Activated naive CD4-positive, alpha-beta T cell treated with anti-CD3 and anti-CD28 coated beads, Interleukin-2, amount 10 ng/mL, durations not matched to agents 7 days and 5 days (primary cell): ENCODE measurements at places on chromosomes 3 and 15.

- no peak for DNase-seq
Measured at GRCh38 chr3:117761703-117762620, 1052.4 kb downstream of the TUSC7 start.

DNA sequence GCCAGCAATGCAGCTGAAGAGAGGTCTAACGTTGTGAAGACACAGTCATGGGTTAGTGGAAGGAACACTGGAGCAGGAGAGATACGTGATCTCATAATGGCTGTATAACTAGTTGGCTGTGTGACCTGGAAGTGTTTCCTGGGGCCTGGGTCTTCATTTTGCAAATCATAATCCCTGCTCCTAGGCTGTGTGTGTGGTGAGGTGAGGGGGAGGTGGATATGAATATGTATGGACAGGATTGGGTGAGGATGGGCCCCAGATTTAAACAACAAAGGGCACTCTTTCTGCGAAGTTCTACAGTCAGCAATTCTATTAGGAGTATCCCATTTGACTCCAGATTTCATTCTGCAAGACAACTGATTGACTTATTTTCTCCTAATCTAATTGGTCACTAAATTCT is 41.3 kb downstream of the ANKRD28 start:
- no peak for DNase-seq

DNA sequence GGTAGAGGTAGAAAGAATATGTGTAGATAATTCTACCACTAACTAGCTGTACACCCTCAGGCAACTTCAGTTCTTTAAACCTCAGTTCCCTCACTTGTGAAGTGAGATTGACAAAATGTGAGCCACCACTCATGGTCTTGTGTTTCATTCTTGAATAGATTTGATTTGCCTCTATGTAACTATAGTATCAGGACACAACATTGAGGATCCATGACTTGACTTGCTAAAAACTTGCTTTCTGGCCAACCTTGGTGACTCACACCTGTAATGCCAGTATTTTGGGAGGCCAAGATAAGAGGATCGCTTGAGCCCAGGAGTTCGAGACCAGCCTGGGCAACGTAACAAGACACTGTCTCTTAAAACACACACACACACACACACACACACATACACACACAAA is 115.8 kb upstream of the FLNB start:
- DNase-seq, result no peak

DNA sequence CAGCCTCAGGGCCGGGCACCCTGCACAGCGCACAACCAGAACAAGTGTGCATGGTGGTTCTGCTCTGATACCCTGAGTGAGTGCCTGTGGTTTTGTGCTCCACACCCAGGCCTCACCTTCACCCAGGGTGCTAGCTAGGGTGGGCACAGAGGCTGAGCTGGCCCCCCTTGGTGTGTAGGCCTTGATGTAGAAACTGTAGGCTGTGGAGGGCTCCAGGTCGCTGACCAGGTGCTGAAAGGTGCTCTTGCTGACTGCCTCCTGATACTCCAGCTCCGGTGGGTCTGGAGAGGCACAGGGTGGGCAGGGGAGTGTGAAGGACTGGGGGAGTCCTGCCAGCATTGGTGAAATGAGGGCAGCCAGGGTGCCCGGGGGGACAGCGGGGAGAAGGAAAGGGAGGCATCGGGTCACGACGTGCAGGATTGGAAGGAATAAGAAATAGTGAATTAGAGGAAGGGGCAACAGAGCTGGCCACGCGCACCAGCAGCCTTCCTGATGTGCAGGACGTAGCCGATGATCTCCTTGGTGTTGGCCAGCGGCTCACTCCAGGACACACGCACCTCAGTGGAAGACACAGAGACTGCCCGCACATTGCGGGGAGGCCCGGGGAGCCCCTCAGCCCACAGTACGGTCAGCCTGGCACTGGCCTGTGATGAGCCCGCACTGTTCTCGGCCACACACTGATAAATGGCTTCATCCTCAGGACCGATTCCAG is 26.6 kb downstream of the RNU5B-1 start:
- DNase-seq, result no peak

GRCh38 chr15:101288905-101289513 is 6.0 kb downstream of the SNRPA1 start:
- DNase-seq, result no peak

GRCh38 chr15:73753250-73754130 is at the start of gene INSYN1:
INSYN1 (minus strand) TSS chr15:73753351; CDS start chr15:73751130, 2,221 bp downstream.
- DNase-seq, result no peak

GRCh38 chr15:29887721-29888120 is 65.5 kb upstream of the TJP1 start:
- no peak for DNase-seq

DNA sequence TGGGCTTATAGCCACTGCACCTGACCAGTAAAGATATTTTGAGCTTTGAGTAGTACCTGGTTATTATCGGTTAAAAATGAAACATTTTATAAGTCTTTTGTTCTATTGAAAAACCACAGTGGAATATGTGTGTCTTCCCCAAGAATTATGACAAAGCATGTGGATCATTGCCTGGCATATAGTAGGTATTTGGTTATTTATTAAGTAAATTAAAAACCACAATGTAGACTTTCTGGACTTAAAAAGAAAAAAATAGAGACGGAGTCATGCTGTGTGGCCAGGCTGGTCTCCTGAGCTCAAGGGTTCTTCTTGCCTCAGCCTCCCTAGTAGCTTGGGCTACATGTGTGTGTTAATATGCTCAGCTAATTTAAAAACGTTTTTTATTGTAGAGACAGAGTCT is 43.5 kb downstream of the UBE2E2 start:
- DNase-seq, result no peak

- DNase-seq, result no peak
Measured at GRCh38 chr15:20348900-20349773, 192.5 kb downstream of the GOLGA6L6 start.

DNA sequence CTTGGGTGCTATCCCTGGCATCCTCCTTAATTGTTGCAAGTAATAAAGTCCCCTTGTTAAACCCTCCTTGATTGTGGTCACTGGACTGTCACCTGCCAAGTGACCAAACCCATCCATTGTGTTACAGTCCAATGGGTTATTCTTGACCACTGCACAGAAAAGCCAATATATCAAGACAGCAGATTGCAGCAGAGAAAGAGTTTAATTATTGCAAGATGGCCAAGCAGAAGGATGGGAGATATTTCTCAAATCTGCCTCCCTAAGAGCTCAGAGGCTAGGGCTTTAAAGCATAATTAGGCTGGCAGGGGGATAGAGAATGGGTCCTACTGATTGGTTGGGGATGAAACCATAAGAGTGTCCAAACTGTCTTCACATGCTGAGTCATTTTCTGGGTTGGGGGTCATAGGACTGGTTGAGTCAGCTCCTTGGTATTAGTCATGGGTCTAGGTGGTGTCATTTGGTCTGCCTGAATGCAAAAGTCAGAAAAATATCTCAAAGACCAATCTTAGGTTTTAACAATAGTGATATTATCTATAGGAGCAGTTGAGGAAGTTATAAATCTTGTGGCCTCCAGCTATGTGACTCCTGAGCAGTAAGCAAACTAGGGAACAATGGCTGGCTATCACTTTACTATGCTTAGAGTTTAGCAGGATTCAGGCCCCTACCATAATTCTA is 19.1 kb upstream of the XYLB start:
- DNase-seq, result no peak

GRCh38 chr3:106830334-106830733 is 546.9 kb upstream of the CCDC54 start:
- no peak for DNase-seq

DNA sequence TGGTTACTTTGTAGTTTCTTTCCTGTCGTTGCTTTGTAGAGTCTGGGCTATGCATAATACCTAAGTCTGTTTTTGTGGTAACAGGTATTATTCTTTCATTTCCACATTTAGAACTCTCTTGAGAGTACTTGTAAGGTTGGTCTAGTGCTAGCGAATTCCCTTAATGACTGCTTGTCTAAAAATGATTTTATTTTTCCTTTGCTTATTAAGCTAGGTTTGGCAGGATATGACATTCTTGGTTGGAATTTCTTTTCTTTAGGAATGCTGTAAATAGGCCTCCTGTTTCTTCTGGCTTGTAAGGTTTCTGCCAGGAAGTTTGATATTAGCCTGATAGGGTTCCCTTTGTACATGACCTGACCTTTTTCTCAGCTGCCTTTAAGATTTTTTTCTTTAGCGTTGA is 70.1 kb upstream of the SGO1 start:
- no peak for DNase-seq

DNA sequence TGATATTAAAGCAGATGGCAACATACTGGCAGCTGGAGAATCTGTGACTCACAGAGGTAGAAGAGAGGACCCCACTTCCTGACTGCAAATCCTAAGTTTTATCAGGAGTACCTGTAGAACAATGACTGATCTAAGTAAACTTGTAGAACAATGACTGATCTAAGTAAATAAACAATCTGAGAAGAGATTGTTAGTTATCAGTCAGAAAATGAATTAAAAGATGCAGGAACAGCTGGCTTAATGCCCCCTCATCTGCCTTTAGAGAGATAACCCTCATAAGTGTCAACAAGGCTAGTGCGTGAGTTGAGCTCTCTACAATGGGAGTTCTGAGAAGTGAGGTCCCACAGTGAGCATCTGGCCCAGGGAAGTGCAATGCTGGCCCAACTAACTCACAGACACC is 14.6 kb downstream of the ACAD11 start:
- no peak for DNase-seq

- DNase-seq, result no peak
Measured at GRCh38 chr3:77038468-77038929, 1.4 kb upstream of the ROBO2 start.

- no peak for DNase-seq
Measured at GRCh38 chr3:114370537-114371174, 76.8 kb downstream of the TIGIT start.

DNA sequence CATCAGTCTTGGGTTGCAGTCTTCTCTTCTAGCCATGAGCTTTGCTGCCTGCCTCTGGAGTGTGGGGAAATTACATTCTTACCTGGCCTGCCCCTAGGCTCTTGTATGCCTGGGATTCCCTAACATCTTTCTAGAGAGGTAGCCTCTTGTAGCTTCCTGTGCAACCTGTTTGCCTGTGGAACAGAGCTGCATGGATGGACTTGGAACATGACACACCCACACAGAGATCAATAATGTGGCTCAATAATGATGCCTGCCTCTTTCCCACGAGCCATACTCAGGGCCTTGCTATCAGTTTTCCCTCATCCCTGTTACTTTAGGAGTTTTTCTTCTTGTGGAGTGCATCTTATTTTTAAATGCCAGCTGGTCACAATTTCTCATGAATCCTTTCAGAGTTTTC is 11.4 kb downstream of the CHCHD6 start:
- no peak for DNase-seq

DNA sequence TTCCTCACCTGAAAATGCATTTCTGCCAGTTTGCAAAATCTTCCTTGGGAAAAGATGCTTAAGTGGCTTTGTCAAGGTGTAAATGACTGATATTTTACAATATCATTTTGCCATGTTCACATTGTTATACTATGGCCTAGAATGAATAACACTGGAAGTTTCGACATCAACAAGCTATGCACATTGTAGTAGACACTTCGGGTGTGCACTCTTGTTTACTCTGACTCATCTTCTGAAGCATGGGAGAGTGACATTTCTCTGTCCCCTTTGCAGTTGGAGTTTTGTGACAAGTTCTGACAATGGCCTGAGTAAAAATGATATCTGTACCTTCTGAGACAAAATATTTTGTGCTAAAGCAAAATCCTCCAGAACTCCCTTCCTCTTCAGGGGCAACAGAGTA is 567.0 kb upstream of the RGMA start:
- no peak for DNase-seq

DNA sequence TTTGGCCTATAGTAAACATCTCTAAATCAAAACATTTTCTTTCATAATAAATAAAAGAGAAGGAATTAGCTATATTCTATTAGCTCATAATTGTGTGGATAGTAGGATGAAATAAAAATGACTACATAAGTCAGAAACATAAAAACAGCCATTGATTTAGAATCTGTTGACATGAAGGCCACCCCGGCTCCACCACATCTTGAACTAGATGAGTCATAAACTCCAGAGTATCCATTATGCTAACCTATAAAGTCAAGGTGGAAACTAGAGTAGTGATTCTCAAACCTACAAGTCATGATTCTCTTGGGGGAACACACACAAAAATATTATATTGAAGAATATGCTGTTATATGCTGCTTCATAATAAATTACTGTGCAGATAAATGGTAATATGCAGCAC is 831.0 kb downstream of the TUSC7 start:
- DNase-seq, result no peak

DNA sequence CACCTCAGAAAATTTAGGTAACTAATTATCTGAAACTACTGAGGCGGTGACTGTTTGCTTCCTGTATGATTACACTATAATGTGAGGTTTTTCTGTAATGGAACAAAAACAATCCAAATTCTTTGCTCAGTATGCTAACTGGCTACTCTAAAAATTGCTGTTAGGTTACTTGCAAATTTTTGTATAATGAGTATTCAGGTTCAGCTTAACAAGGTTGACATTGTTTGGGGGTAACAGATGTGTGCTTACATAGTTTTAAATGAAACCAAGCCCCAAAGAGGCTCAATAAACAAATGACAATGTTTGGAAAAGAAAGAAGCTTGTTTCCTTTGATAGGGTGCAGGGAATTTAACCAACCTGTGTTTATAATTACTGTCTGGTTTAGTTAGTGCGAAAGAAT is 414.5 kb upstream of the MDFIC2 start:
- DNase-seq, result no peak

- DNase-seq, result no peak
Measured at GRCh38 chr3:64351713-64352638, 126.7 kb upstream of the PRICKLE2 start.

GRCh38 chr3:89105503-89105902 is 1.9 kb upstream of the EPHA3 start:
- DNase-seq, result no peak

GRCh38 chr3:45321607-45322391 is 66.6 kb upstream of the LARS2 start:
- DNase-seq, result no peak

- DNase-seq, result no peak
Measured at GRCh38 chr3:13507247-13507569, 27.1 kb downstream of the HDAC11 start.

GRCh38 chr3:128803307-128803706 is 76.1 kb upstream of the ACAD9 start:
- no peak for DNase-seq
